ENCODE measurements at places on chromosomes 2 and 18. TPM values are rescaled to one million over a fixed set of nuclear protein-coding genes. Genes with fewer than 3 reads are reported as not detected.

LIMS2 gene
- total RNA-seq = 3.8 TPM

CAVIN2 gene
- total RNA-seq = 2.8 TPM

NGEF gene
- not detected for total RNA-seq

- no peak overlapping the region for H3K4me3 ChIP-seq
- H3K4me1 ChIP-seq = no peaks in the 10 kb centered on the region
- no peaks in the 10 kb centered on the region for H3K36me3 ChIP-seq
These were observed 19.3 kb upstream of the COPS8 start for GRCh38 chr2:237066396-237066795.

DNA sequence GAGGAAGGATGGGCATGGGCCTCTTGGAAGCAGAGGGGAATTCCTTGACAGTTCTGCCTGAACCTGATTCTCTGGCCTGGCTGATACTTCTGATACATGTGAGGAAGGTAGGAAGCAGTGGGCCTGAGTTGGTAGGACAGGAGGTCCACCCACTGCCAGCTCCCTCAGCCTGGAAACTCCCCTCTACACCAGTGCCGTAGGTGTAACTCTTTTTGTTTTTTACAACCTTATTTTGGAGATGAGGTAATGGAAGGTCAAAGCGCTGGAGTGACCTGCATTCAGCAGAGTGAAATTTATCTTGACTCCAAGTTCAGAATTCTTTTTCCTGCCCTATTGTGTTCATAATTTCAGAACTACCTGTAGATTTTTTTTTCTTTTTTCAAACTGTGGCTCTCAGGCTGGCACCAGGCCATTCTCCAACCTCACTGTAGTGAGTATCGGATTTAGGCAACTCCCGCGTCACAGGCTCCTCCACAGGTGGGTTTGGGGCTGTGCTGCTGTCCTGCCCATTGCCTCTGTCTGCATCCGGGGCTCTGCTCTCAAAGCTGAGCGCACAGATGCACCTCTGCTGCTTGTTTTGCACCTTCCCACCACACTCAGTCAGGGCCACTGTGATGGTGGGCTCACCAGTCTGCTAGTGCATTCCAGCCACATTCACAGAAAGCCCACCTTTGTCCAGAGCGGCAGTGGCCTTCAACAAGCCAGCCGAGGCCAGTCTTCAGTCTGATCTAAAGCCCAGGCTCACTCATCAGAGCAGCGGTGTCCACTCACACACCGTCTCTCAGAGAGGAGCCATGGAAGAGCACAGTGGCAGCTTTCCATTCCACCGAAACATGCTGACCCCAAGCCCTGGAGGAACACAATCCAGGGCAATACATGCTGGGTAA lies 87.2 kb downstream of the UXS1 start:
- peaks cover 5% of the 10 kb centered on the region for H3K4me1 ChIP-seq
- no peak overlapping the region for H3K4me3 ChIP-seq
- no peak overlapping the region for H3K27ac ChIP-seq
- no peaks in the 10 kb centered on the region for H3K27me3 ChIP-seq
- H3K36me3 ChIP-seq = no peaks in the 10 kb centered on the region

- peak overlapping the region; percentile 57 for H3K4me3 ChIP-seq
- DNase-seq = peak; percentile 75
- H3K36me3 ChIP-seq = no peaks in the 10 kb centered on the region
These were observed 101.0 kb downstream of the GPD2 start for GRCh38 chr2:156537141-156537540.

- H3K27me3 ChIP-seq = no peaks in the 10 kb centered on the region
- peak; percentile 49 for DNase-seq
- H3K27ac ChIP-seq = no peak overlapping the region
- no peak overlapping the region for H3K4me3 ChIP-seq
- H3K4me1 ChIP-seq = no peaks in the 10 kb centered on the region
These were observed 37.9 kb downstream of the CCDC150 start for GRCh38 chr2:196677404-196677803.

DNA sequence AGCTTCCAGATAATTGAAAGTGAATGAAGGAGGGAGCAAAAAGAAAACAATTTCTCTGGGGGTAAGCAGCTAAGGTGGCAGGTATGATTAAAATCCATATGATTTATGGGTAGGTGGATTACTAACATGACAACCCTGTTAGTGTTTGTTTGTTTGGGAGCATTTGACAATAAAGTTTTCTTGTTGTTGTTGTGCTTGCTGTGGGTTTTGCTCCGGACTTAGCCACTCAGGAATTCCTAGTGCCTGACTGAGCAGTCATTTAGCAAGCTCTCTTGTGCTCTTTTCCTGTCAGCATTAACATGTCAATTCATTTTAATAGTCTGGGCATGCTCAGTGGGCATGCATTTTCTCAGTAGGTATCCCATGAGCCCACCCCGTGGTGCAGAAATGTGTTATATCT lies 674.8 kb upstream of the ZEB2 start:
- no peak overlapping the region for H3K4me3 ChIP-seq
- DNase-seq = no peak
- no peaks in the 10 kb centered on the region for H3K36me3 ChIP-seq
- no peak overlapping the region for H3K27ac ChIP-seq
- H3K27me3 ChIP-seq = no peaks in the 10 kb centered on the region
- no peaks in the 10 kb centered on the region for H3K4me1 ChIP-seq

GRCh38 chr2:133682347-133682746 lies 114.1 kb upstream of the NCKAP5 start:
- no peaks in the 10 kb centered on the region for H3K36me3 ChIP-seq
- H3K27ac ChIP-seq = no peak overlapping the region
- DNase-seq = no peak
- H3K4me1 ChIP-seq = peaks cover under 1% of the 10 kb centered on the region
- H3K27me3 ChIP-seq = peaks cover 10% of the 10 kb centered on the region

DNA sequence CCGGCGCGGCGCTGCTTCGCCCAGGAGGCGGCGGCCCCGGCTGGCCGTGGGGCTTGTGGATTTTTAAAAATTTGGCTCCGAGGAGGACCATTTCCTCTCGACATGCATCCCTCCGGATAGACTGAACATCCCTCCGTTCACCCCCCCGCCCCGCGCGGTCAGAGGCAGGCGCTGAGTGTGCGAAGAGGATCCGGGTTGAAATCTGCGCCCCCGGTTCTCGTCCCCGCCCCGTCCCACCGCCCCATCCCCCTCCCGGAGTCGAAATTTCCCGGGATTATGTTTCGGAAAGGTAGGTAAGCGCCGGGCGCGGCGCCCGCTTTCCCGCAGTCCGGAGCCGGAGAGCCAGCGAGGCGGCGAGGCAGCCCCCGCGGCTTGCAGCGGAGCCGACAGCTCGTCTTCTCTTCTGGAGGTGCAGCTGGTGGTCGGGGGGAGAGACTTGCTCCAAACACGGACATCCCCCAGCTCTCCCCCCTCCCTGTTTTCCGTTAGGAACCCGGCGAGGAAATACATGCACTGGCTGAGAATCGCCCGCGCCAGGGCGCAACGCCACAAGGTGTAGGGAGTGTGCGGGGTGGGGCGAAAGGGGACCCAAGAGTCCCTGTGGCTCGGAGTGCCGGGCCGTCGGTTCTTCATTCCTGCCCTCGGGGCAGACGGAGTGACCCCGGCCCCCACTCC lies at the start of gene PRKCE:
Gene PRKCE (plus strand): TSS at position 261 of the 675 bp plus-strand sequence.
- H3K4me1 ChIP-seq = peaks cover 13% of the 10 kb centered on the region
- H3K27me3 ChIP-seq = no peaks in the 10 kb centered on the region
- H3K36me3 ChIP-seq = no peaks in the 10 kb centered on the region
- peak; percentile 56 for DNase-seq
- H3K27ac ChIP-seq = peak within 1 kb of the TSS; percentile 83

- no peaks in the 10 kb centered on the region for H3K27me3 ChIP-seq
- no peaks in the 10 kb centered on the region for H3K36me3 ChIP-seq
- peak overlapping the region; percentile 59 for H3K27ac ChIP-seq
- no peak overlapping the region for H3K4me3 ChIP-seq
These were observed 80.9 kb downstream of the SH3RF3 start for GRCh38 chr2:109209941-109210340.
